Endothelial cell (in vitro differentiated cells): ENCODE measurements at places on chromosomes 16 and 17.

- DNase-seq = no peak
Observed at GRCh38 chr17:13538841-13539411, 62.8 kb downstream of the HS3ST3A1 start.

GRCh38 chr17:59858167-59858816 is 34.5 kb downstream of the TUBD1 start:
- no peak for DNase-seq

- DNase-seq = no peak
Observed at GRCh38 chr17:3915581-3915994, 677 bp downstream of the P2RX1 start.

- DNase-seq = no peak
Observed at GRCh38 chr16:15610369-15610871, 32.5 kb downstream of the MARF1 start.

- DNase-seq = no peak
Observed at GRCh38 chr17:67503184-67503583, 126.1 kb downstream of the PITPNC1 start.

DNA sequence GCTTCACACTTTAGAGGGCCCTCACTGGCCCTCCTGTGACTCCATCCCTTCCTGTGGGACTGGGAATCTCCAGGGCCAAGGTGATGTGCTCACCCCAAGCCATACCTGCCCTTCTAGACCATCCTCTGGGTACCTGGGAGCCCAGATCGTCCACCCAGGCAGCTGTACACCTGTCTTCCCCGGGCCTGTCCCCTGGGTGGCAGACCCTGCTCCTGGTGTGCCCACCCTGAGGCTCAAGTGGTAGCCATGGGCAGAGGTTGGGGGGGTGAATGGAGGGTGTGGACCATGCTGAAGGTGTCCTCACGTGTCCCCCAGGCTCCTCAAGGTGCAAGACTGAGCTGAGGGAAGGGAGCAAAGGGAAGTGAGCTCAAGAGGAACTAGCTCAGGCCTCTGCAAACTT is 9.3 kb downstream of the CLEC10A start:
- no peak for DNase-seq

- no peak for DNase-seq
Observed at GRCh38 chr16:62863139-62863538, 826.9 kb upstream of the CDH8 start.

DNA sequence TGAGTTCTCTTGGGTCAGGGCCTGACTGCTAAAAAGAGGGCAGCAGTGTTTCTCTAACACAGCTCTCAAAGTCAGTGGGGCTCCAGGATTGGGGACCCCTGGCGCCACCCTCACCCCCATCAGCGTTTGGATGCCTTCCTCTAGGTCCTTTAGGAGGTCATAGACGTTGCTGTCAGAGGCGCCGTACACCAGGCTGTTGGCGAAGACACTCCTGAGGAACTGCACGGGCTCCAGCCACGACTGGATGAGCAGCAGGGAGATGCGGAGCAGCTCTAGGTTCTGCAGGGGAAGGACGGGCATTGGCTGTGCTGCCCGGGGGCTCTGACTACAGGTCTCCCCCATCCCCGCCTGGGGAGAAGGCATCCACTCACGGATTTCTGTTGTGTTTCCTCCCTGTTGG is 993 bp downstream of the GH1 start:
- no peak for DNase-seq

GRCh38 chr16:71885261-71885650 is 1.3 kb upstream of the ZNF821 start:
- no peak for DNase-seq

- DNase-seq = no peak
Observed at GRCh38 chr16:89017543-89018281, 40.7 kb upstream of the CBFA2T3 start.

DNA sequence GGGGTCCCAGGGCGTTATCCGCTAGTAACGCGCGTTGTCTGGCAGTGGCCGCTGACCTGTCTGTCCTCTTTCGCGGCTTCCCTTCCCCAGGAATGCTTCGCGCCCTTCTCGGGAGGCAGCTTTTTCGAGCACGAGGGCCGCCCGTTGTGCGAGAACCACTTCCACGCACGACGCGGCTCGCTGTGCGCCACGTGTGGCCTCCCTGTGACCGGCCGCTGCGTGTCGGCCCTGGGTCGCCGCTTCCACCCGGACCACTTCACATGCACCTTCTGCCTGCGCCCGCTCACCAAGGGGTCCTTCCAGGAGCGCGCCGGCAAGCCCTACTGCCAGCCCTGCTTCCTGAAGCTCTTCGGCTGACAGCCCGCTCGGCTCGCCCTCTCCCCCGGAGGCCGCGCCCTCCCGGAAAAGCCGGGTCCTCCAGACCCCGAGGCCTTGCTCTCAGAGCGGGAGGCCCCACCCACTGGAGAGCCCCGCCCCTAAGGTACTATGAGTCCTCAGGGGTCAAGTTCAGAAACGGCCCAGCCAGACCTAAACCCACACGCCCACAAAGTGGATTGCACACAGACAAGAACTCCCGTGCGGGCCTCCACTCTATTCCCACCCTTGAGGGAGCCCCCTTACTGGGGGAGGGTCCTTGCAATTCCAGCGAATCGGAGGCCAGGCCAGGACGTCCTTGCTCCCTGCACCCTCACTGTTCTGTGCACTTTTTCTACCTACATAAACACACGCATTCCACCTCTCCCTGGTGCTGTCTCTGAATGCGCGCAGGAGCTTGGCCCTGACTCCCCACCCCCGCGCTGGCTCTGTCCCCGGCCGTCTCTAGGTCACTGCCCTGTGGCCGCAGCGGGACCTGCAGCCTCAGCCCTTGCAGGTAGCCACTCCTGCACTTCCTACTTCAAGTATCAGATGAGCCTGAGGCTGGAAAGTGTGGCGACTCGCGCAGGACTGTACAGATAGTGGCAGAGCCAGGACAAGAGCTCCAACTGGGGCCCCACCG is 5.4 kb upstream of the SLC5A2 start:
- DNase-seq = peak; percentile 72

GRCh38 chr17:8289103-8289397 is 580 bp downstream of the RANGRF start:
- DNase-seq = peak; percentile 74

GRCh38 chr17:81858170-81858966 is 2.0 kb downstream of the P4HB start:
- DNase-seq = no peak

DNA sequence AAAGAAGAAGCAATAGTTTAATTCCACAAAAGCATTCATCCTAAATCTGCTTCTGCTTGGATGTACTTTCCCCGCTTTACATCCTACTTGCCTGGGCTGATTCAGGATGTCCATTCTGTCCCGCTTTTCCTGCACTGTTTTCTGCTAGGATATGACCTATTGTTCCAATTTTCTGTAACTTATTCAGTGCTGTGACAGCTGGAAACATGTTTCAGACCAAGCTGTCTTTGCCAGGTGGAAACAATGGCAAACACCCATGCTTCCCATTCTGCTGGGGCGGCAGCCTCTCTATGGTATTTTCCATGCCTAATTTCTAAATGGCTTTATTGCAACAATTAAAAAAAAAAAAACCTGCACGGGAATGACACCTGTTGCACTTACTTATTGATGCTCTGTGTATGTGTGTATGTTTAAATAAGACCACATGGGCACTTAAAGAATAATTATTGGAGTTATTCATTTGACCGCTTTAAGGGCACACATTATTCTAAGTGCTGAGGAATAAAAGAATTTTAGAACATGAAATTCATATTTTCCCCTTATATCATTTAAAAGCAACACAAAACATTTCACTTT is 21.0 kb downstream of the COQ7 start:
- no peak for DNase-seq

DNA sequence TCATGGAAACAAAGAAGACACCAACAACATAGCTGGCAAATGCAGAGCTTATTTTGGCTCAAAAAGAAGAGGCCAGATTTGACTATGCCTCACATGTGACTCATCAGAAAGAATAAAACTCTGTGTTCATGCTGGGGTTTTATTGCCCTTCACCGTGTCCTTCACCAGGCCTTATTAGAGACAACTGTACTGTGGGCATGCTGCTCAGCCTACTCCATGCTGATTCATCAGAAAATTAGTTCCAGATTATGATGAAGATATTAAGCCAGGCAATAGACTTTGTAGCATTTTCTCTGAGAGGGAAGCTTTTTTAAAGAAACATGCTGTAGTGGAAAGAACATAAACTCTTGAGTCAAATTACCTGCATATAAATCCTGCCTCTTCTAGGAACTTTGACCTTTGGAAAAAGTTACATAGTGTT is 89.8 kb downstream of the CYB561 start:
- no peak for DNase-seq

GRCh38 chr17:62989501-62989900 is 23.5 kb downstream of the TANC2 start:
- DNase-seq = no peak

DNA sequence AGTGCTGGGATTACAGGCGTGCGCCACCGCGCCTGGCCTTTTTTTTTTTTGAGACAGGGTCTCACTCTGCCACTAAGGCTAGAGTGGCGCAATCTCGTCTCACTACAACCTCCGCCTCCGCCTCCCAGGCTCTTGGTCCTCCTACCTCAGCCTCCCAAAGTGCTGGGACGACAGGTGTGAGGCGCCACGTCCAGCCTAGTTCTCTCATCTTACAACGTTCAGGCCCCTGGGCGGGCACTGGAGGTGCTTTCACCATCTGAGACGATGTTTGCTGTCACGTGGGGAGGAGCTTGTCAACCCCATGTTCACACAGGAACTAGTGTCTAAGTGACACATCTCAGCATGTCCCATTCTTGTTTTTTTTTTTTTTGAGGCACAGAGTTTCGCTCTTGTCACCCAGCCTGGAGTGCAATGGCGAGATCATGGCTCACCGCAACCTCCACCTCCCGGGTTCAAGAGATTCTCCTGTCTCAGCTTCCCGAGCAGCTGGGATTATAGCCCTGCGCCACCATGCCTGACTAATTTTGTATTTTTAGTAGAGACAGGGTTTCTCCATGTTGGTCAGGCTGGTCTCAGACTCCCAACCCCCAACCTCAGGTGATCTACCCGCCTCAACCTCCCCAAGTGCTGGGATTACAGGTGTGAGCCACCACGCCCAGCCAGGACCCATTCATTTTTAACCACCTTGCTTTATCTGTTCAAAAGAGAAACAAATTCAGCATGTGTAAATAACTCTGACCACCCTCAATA is 5.2 kb upstream of the FANCA start:
- no peak for DNase-seq

DNA sequence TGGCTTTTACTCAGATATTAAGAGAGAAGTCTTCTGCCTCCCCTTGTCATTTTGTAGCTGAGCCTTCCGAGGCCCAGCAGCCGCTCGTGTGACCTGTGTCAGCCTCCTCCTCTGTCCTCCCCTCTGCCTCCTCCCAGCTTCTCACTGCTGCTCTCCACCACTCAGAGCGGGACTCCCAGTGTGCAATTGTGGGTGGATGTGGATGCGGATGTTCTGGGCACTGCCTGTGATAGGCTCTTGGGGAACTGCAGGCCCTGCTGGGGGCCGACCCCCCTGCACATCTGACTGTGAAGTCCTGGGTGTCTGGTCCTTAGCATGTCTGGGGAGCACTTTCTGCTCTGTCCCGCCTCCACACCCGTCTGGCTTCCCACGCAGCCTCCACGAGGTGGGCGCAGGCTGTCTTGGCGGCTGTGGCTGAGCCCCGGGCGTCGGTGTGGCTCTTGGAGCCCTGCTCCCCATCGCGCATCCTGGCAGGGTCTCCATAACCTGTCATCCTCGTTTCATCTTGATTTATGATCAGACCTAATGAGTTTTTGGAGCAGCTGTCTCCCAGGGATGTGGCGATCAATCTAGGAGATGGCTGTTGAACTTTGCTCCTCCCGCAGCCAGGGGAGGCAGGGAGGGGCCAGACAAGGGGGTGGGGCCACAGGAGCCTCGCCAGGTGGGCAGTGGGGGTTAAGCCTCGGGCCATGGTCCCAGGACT is 28.1 kb downstream of the GRIN2C start:
- no peak for DNase-seq

- DNase-seq = no peak
Observed at GRCh38 chr16:31036691-31037090, 3.3 kb downstream of the STX4 start.

GRCh38 chr17:77662833-77663232 is 295.7 kb upstream of the TNRC6C start:
- no peak for DNase-seq

DNA sequence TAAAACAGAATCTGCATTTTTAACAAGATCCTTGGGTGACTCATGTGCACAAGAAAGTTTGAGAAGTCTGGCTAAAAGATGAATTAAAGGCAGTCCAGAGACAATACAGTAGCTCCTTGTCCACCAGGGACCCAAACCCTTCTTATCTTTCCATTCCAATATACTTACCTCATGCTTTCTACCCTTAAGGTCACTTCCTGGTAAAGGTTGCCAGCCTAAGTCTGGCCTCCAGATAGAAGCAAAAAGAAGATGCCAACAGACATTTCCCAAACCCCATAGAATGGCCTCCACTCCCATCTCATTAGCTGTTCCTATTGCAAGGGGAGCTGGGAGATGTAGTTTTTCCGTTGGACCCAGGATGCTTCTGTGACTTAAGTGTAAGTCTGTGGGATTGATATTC is 101.4 kb upstream of the XYLT1 start:
- DNase-seq = no peak

DNA sequence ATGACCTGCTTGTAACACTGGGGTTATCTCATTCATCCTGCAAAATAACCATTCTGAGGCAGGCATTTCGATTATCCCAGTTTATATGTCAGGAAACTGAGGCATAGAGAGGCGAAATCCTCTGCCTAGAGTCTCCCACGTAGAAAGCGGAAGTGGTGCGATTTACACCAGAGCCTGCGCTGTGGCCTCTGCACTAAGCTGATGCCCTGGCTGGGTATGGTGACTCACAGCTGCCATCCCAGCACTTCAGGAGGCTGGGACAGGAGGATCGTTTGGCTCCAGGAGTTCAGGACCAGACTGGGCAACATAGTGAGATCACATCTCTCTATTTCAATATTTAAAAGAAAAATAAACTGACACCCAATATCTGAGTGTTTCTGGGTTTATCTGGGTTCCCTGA is 59.3 kb upstream of the BCO1 start:
- DNase-seq = no peak

DNA sequence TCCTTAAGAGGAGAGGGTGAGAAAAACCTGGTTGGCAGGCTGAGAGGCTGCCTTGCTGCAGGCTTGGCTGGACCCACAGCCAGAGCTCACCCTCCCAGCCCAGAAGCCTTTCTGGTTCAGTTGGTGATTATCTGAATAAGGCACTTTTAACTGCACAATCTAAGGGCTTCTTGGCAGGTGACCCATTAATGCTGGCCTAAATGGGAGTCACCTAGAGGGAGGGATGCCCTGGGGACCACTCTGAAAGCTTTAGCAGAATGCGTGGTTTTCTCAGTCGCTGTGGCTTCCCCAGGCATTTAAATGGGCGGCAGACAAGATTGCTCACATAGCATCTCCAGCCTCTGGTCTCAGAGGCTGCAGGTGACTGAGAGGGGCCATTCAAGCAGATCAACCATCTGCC is 33.2 kb upstream of the SHISA9 start:
- no peak for DNase-seq

DNA sequence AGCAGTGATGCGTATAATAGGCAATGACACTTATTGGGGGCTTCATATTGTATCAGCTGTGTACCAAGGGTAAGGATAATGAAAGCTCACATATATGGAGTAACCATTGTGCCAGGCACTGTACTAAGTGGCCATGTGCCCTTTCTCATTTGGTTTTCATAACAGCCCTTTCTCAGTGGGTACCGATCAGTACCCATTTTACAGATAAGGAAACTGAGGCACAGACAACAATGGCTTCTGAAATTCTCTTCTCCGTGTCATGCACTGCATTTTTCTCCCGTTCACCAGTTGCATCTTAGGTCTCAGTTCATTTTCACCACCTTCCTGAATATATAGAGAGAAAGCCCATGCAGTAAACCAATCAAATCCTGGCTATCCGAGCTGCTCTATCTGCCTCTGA is 216.7 kb upstream of the RBFOX1 start:
- no peak for DNase-seq
